ENCODE measurements at places on chromosomes 1 and 21.

DNA sequence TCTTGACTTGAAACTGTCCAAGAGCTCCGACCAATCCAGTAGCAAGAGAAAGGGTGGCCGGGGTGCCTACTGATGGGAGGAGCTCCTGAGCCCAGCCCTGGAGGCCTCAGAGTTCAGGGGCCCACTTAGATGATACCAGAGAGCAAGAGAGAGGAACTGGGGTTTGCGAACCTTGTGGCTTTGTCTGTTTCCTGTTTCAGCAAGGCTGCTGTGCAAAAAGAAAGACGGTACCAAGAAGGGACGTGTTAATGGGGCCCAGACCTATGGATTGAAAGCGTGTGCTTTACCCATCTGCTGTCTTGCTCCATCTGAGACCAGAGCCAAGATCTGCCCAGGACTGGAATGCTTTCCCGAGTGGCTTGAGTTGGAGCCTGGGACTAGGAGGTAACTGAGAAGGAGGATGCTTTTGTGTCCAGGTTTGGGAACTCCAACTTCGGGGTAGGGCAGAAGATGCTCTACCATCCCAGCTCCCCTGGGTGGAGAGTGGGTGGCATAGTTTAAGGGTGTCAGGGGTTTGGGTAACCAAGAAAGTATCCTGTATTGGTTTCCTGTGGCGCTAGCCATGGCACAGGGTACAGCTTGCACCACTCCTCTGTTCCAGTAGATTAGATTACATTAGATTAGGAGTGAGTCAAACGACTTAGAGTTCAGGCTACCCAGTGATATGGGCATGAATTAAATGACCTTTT, at the start of gene TRAF3IP3:
TRAF3IP3 (plus strand) TSS at position 128 of the 689 bp plus-strand sequence. CDS start 3,987 bp downstream, outside the sequence.
- DNase-seq: peak; percentile 54

GRCh38 chr1:109718495-109718894, 6.4 kb downstream of the GSTM5 start:
- no peak for DNase-seq

GRCh38 chr1:11046270-11046566, 821 bp downstream of the MASP2 start:
- DNase-seq: no peak

DNA sequence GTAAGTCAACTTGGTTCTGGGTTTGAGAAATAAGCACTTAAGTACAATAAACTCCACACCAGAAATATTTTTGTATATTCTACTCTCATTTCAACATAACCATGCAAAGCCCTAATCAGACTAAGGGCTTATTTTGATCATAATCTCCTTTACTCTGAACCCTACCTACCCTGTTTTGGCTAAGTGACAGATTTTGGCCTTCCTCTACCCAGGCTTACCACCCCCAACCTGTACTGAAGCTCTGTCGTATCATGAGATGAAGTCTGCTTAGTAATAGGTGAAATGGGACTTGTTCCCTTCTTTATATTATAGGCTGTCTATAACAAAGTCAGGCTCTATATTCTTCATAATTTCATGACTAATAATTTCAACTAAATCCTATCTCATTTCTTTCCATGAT, 135.5 kb downstream of the RERE start:
- no peak for DNase-seq

GRCh38 chr1:236608930-236609726, 4.8 kb upstream of the HEATR1 start:
- DNase-seq: no peak

- DNase-seq: no peak
Observed at GRCh38 chr21:34970167-34970500, 79.0 kb downstream of the RUNX1 start.

DNA sequence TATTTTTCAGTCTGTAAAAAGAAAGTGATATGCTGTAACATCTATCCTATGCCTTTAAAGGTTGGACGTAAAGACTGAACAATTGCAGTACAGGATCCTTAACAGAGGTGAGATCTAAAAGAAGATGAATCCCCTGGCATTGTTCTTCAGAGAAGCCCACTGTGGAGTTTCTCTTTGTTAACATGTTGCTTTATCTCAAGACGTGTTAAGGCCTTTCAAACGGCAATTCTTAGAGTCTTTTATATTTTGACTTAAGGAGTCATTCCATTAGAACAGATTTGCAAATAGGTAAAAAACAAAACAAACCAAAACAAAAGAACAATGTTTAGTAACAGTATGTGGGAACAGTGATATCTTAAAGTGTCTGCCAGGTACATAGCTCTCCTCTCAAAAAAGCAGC, 225.1 kb upstream of the ZP4 start:
- no peak for DNase-seq

DNA sequence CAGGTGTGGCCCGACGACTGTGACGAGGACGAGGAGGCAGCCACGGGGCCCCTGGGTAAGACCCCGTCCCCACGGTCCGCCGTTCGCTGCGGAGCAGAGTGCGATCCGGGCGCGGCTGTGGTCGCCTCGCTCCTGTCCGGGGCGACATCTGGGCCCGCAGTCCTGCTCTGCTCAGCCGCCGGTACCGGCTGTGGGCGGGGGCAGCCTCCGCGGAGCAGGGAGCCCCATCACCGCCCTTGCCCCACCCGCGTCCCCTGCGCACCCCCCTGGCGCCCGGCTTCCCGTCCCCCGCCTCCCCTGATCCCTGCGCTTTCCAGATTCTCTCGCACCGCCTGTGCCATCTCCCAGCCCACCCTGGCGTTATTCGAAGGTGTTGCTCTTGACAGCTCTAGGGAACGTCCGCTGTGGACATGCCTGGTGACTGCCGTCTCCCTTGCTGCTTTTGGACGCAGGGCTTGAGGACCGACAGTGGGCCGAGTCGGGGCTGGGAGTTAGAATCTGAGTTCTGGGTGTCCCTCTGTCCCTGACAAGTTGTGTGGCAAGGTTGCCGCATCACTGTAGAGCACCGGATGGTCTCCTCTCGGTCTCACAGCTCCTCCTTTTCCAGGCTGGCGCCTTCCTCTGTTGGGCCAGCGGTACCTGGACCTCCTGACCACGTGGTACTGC, 596 bp downstream of the TOR3A start:
- no peak for DNase-seq

DNA sequence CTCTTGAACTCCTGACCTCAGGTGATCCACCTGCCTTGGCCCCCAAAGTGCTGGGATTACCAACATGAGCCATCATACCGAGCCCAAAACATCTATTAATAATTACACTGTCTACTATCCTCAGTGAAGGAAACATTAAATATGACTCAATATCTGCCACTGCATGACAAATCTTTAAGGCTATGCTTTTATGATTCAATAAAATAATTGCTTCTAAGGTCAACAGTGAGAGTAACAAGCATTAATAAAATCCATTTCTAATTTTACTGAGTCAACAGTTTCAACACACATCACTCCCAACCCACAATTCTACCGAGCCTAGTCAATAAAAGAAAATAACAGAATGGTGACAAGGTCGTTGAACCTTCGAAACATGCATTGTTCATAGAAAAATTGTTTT, 125.5 kb upstream of the CHRM3 start:
- DNase-seq: no peak

- no peak for DNase-seq
Observed at GRCh38 chr21:15221799-15222386, 157.1 kb upstream of the NRIP1 start.

Data from stimulated activated CD4-positive, alpha-beta T cell treated with anti-CD3 and anti-CD28 coated beads, TNF-alpha, amount 100 ng/mL, for 1 hour (primary cell).